ENCODE measurements at places on chromosomes 2 and 18.

DNA sequence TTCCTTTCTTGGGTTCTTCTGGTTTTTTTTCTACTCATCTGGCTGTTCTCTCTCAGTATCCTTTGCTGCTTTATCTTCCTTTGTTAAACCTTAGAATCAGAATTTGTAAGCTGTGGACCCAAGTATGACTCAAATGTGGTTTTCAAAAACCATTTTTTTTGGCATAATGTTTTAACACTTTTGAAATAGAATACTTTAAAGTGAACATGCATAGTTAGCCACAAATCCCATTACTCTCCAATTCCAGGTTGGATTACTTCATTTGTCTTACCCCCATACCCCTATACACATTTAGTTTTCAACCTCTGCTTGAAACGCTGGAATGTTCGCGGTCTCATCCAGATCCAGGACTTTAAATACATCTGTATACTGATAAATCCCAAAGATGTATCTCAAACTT lies 29.1 kb downstream of the ALMS1 start:
- DNase-seq: no peak

- no peak for DNase-seq
Observed at GRCh38 chr2:26910176-26910575, 60.3 kb upstream of the MAPRE3 start.

DNA sequence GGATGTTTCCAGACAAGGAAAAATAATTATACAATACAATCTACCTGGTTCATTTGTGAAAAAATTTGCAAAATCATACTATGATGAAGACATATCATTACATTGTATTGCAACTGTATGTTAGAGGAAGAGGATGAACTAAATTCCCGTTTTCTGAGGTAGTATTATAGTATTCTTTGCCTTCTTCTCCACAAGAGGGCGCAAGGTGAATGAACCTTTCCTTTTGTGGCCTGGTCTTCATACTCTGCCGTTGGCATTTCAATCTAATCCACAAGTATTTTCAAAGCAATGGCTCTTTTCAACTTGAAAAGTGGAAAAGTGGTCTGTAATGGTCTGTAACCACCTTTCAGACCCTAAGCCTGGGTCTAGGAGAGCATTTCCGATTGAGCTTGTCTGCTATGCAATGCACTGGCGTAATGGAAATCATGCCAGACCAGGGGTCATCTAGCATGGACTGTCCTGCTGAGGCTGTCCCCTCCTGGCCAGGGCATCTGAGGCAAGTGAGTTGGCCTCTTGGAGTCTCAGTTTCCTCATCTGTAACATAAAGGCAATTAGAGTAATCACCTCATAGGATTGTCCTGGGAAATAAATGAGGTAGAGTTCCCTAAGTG lies 30.8 kb upstream of the ZNF396 start:
- DNase-seq: peak; percentile 62

DNA sequence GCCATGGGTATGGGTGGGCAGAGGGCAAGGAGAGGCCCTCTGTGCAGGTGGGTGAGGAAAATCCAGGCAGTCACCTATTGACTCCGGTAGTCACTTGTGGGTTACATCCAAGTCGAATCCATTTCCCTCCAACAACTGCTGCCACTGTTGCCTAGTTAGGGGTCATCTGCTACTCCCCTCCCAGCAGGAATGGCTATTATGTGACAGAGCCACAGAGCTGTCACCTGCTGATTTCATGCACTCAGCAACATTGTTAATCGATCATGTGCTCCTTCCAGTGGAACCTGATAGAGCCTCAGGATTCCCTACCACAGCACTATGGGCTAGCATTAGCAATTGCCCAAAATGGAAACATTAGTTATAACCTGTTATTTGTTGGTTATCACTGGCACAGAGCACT lies 31.4 kb downstream of the POLR1A start:
- DNase-seq: no peak

DNA sequence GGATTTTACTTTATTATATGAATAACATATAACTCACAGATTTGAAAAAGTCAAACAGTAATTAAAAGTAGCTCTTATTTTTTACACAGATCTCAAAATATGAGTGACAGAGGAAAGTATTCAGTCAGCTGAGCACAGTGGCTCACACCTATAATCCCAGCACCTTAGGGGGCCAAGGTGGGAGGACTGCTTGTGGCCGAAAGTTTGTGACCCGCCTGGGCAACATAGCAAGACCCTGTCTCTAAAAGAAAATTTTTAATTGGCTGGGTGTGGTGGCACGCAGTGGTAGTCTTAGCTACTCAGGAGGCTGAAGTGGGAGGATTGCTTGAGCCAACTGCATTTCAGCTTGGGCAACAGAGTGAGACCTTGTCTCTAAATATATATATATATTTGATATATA lies 19.2 kb upstream of the UGP2 start:
- no peak for DNase-seq

DNA sequence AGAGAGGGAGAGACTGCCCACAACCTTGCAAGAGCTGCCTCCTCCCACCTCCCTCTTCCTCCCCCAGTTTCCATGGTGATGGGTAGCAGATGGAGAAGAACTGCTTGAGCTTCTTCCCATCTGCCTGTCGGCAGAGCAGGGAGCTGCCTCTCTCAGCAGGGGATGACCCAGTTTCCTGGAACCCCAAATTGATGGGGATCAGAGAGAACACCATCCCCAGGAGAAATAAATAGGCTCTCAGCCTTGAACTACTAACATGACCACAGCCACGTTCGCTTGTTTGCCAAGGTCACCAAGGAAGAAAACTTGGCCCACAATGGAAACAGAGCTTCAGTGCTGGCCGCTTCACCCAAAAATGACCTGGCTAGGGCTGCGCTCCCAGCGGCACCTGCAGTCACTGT lies 82.2 kb downstream of the ADD2 start:
- DNase-seq: no peak

Data from activated CD4-positive, alpha-beta T cell treated with anti-CD3 and anti-CD28 coated beads, Interleukin-2, amount 50 U/mL, for 24 hours (primary cell).